CD4-positive, alpha-beta T cell (primary cell): ENCODE measurements at places on chromosomes 16 and 17.

DNA sequence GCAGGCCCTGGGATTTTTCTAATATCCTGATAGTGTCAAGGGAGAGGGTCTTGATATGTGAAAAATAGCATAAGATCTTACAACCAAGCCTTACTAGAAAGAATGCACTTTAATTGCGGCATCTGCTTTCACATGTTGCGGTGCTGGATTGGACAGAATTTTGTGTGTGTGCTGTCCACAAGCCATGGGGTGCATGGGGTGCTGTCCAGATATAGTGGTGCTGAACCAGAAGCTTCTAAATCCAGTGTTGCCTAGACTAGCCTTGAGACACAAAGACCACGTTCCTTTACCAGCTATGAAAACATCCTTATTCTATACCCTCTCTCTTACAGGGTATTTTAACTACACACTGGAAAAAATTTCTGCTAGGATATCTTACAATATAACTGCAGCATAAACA is 244.0 kb downstream of the TMEM114 start:
- DNase-seq, result no peak

- DNase-seq, result no peak
These were observed 988 bp downstream of the RAP1GAP2 start for GRCh38 chr17:2797226-2797625.

DNA sequence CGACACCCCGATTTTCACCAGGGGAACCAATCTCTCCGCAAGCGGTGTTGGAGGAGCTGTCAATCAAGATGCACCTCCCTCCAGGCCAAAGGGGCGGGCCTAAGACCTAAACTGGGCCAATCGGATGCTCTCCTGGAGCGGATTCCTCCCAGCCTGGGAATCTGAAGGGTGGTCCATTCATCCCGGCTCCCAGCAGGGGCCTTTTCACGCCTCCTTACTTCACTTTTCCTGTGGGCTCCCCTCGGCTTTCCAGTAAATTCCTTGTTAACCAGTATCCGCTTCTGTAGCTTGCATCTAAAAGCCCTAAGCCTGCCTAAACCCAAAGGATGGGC is 17.1 kb downstream of the C16orf74 start:
- DNase-seq, result no peak

GRCh38 chr17:57512691-57513090 is 232.4 kb downstream of the CCDC182 start:
- DNase-seq, result no peak

DNA sequence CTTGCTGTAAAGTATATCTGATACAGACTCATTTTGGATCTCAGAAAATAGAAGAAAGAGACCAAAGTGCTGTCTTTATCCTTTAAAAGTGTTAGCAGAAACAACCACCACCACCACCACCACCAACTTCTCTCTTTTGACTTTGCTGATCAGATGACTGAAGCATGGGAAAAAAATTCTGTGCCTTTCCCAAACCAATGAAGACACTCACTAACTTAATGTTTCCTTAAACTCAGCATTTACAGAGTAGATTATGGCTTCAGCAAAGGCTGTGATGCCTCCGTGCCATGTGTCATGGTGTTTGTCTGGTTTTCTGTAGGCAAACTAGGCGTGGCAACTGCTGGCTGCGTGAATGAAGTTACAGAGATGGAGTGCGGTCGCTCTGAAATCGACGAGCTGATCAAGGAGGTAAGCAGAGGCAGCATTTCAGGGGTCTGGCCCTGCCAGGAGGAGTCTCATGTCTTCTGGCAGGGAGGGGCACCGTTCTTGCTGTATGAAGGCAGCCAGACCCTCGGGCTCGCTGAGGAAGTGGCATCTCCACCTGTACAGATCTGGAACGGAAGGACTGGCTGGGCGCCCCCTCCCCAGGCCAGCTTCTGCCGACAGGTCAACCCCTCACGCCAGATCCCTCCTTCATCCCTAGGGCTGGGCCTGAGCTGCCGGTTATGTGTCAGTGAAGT is 12.4 kb downstream of the IRF8 start:
- no peak for DNase-seq

- no peak for DNase-seq
These were observed 3.5 kb upstream of the CAPNS2 start for GRCh38 chr16:55562936-55563335.

- no peak for DNase-seq
These were observed 173.8 kb upstream of the IRX3 start for GRCh38 chr16:54460263-54460860.

DNA sequence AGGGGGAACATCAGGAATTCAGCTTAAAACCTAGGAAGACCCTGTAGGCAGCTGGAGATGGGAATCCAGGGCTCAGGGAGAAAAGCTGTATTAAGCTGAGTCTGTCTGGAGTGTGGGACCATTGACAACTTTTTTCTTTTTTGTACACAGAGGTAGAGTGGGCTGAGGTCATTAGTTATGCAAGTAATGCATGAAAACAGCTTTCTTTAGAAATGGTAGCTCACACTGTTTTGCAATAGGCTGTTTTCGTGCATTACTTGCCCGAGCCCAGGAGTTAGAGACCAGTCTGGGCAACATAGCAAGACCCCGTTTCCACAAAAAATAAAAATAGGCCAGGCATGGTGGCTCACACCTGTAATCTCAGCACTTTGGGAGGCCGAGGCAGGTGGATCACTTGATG is 46.5 kb downstream of the KATNIP start:
- no peak for DNase-seq

GRCh38 chr16:66703406-66704215 is 7.1 kb upstream of the CMTM4 start:
- DNase-seq, result no peak

- no peak for DNase-seq
These were observed 4.8 kb upstream of the SREBF1 start for GRCh38 chr17:17841601-17842025.

GRCh38 chr16:58634265-58634802 is 4.7 kb upstream of the CNOT1 start:
- DNase-seq, result no peak

GRCh38 chr17:28272166-28272565 is 46.8 kb upstream of the TMEM97 start:
- no peak for DNase-seq

DNA sequence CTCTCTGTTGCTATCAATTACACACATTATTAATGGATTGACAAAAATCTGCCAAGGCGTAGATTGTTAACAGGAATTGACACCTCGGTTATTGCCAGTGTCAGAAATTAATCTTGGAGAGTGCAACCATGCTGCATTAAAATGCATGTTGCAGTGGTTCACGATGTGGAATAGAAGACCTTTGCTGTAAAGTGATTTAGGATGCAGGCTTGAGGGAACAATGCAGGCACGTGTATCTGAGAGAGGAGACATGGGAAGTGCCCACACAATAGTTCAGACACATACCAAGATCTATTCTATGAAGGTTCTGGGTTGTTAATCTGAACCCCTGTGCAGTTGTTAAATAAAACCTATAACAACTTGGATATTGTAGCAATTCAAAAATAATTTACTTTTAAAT is 1032.8 kb upstream of the CDH8 start:
- no peak for DNase-seq

GRCh38 chr17:79022507-79022991 is 1.4 kb upstream of the C1QTNF1 start:
- no peak for DNase-seq

DNA sequence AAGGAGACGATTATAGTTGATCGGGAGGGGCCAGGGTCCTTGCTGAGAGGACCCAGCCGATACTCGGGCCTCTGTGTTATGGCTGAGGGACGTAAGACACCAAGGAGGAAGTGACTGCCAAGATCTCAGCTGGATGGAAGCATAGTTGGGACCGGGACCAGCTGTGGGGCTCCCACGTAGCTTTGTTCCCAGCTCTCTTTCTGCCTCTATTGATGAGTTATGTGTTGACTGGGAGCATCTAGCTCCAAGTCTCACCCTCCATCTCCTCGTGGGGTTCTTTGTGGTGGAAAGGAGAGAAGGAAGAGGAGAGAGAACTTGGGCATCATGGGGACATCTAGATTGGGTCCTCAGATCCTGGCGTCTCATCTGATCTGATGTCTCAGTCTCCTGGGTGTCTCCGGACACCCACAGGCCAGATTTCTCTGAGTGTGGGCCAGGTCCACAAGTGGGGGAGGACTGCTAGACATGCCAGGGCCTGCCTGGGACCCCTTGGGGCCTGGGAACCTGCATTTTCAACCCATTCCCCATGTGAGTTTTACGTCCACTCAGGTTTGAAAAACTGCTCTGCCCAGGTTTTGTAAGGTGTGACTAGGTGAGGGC is 1.0 kb downstream of the MGRN1 start:
- no peak for DNase-seq

DNA sequence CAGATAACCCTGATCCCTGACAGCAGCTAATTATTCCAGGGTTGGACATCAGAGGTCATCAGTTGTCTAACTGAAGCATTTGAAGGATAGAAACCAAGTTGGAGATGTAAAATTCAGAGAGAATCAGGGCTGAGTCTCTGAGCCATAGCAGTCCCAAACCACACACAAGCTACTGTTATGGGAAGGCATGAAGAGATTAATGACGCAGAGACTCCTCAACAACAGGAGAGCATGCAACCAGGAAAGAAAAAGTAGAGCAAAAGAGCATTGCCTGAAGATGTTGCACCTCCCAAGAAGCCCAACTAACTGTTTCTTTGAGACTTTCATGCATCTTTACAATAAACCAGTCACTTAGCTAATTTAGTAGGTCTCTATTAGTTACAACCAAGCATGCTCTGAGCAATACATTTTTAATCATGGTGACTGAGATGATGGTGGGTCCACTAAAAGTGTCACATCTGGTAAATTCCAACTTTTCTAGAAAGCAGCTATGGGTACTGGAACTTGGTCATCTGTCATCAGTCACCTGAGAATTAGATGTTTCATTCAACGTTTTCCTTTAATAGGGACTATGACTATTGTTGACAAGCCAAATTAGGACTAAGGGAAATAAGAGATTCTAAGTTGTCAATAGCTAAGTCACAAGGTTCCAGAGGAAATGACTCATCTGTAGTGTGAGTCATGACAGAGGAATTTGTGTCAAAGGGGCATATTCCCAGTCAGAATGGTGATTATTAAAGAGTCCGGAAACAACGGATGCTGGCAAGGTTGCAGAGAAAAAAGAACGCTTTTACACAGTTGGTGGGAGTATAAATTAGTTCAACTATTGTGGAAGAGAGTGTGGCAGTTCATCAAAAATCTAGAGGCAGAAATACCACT is 239.8 kb downstream of the CHD9NB start:
- DNase-seq, result no peak

- DNase-seq, result peak; percentile 38
These were observed 1.6 kb downstream of the LAT start for GRCh38 chr16:28986492-28986891.

DNA sequence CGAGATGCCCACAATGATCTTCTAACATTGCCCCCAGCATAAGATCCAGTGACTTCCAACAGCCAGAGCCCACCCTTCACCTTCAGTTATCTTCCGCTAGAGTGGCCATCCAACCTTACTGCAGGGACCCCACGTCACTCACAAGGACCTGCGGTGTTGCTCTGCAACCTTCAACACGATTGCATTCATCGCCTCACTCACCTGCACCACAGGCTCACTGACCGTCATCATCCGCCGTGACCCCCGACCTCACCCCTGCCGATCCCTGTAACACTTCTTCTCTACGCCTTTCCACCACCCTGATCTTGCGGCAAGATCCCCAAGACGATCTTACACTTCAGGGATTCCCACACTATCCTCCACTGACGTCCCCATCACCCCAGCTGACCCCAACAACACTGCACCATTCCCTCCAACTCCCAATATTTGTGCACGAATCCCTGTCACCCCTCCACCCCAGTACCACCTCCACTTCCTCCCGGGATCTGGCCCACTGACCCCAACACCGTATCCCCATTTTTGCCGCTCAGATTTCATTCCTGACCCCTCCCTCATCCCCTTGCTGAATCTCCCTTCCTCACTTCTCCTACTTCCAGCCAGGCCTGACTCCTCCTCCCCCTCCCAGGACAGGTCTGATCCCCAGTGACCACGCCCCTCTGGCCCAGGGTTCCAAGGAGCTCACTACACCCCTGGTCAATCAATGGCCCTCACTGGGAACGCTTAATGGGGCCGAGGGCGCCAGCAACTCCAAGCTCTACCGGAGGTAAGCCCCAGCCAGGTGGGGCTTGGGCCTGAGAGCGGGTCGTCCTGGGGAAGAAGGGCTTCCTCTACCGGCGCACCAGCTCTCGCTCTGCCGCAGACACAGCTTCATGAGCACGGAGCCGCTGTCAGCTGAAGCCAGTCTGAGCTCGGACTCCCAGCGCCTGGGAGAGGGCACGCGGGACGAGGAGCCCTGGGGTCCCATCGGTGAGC is 7.6 kb downstream of the RUNDC3A start:
- no peak for DNase-seq

- DNase-seq, result no peak
These were observed 71.0 kb downstream of the MSI2 start for GRCh38 chr17:57327176-57327970.

GRCh38 chr17:44558710-44559633 is 1.7 kb downstream of the FZD2 start:
- no peak for DNase-seq

DNA sequence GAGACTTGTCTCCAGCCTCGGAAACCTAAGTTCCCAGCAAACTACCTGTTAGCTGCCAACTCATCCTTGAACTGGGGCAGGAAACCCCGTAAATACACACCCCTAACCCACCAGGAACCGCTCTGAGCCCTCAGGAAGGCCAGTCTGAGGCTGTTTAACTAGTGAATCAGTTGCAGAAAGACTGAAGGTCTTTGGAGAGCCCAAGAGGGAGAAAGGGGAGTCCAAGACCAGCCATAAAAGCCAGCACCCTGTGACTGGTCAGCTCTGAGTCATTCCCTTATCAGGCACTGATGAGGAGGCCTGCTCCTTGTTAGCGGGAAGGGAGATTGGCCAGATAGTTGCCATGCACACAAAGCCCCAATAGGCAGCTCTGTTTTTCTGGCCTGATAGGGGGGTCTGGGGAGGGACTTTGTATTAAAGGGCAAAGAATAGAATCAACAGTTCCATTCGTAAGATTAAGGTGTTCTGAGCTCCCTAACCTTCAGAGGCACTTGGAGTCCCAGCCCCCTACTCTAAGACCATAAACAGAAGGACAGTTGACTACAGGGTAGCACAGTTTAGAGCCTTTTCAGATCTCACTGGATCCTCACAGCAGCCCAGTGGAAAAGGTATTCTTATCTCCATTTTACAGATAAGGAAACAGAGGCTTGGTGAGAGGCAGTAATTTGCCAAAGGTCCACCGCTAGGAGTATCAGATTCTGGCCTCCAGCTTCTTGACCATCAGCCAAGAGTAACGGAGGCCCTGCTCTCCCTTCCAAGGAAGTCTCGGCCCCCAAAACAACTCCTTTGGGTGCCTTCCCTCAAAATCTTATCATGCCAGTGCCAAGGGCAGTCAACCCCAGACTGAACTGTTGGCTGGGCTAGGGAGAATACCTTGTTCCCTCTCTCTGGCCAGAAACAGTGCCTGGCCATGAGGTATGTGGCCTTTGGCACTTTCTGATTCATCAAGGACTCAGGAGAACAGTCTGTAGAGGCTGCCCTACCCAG is 2.2 kb upstream of the KRT19 start:
- no peak for DNase-seq

- no peak for DNase-seq
These were observed 9.6 kb downstream of the UBTF start for GRCh38 chr17:44209786-44210341.
